ENCODE measurements at places on chromosomes 3 and 15.

GRCh38 chr15:50452927-50453326 lies 28.7 kb downstream of the USP8 start:
- no peak for DNase-seq

DNA sequence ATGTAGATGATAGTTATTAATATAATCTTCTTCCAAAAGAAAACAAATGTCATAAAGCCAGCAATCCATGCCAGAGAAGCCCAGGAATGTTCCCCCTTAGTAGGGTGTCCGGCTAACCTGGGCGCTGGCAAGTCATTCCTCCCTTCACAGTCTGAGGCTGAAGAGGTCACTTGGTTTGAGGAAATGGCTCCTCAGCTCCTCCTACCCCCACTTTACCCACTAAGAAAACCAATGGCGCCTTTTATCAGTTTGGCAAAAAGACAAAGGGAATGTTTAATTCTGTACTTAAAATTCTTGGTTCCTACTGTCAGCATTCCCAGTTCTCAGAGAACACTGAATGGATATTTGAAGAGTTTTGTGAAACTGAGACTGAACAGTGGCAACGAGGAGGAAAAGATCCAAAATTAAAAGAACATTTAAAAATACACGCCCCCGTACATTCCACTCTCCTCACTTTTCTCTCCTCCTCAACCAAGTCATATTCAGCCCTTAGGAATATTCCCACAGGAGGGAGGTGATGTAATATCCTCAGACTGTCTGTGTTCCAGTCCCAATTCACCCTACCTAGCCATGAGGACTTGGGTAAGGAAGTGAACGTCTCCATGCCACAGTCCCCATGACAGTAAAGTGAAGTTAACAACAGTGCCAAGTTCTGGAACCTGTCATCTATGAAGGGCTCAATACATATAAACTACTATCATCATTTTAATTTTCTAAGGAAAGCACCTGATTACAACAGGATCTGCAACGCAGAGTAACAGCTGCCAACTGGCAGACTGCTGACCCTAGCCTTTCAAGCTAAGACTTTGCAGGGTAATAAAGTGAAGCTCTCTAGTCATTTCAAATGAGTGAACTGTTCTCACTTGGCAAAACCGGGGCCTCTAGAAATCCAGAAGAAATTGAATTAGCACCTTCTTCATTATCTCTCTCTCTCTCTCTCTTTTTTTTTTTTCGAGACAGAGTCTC lies 234.5 kb upstream of the ICE2 start:
- no peak for DNase-seq

- no peak for DNase-seq
These were observed 107.8 kb upstream of the HACD2 start for GRCh38 chr3:123692671-123693070.

DNA sequence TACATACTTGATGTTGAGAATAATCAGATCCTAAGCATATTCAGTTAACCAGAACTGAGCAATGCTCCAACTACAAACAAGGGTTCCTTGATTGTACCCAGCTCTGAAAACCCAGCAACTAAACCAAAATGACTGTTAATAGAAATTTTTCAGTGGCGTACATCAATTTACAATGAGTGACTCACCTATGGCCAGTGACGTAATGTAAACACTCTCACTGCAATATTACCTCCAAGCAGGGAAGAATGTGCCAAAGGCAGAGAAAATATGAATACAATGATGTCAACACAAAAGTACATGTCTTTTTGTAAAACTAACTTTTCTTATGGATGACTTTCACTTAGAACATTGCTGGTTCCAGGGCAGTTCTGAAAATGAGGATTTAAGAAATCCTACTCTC lies 611.3 kb downstream of the EDEM1 start:
- DNase-seq: no peak

DNA sequence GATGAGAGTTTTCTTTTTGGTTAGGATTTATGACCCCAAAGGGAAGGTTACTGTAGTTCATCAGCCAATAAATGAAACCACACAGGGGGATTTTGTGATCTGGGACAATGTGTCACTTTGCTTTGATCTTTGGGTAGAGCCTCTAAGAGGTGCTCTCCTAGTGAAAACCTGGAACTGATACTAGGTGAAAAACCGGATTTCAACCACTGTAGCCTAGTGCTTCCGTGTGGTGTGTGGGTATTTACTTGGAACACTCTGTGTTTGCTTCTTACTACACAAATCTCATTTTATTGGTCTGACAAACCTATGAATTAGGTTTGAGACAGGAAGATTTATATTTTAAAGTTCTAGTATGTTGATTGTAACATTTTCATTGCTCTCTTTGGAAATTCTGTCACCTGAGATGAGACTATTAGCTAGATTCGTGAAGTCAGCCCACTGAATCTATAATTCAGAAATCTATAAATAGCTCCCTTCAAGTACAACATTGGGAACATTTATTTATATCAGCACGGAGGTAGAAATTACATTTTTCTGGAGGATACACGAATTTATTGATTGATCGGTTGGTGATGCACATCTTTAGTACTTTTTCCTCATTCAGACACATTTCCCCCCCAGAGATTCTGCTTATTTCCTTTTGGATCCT lies 119.8 kb downstream of the AKAP13 start:
- DNase-seq: no peak

DNA sequence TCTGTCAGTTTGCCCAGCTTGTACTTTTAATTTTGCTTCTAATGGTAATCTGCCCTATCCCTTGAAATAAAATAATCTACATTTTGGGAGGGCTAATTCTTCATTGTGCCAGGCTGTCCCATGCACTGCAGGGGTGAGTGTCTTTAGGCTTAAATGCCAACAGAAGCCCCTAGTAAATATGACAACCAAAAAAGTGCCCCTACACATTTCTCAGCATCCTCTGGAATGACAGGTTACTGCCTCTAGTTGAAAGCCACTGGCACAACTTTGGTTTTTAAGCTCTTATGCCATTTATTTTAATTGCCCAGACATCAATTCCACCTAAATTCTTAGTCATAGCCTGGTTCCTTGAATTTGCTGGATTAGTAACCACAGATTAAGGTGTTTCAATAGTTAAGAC lies 3.4 kb downstream of the EPM2AIP1 start:
- DNase-seq: no peak

GRCh38 chr15:26165546-26165945 lies 302.4 kb upstream of the ATP10A start:
- no peak for DNase-seq

- no peak for DNase-seq
These were observed 569.0 kb upstream of the MCTP2 start for GRCh38 chr15:93662162-93662885.

DNA sequence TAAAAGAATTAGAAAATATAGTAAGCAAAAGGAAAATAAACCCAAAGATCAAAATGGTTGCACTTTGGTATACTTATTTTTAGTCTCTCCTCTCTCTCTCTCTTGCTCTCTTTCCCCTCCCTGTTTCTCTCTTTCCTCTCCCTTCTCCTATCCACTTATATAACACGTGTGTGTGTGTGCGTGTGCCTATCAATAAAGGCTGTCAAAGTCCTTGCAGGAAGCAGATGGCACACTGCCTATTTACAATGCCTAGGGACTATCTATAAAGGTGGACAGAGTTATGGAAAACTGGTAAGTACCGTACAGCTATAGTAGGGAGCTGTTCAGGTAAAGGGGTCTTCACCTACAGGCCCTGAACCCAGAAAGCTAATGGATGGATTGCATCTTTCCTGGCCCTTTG lies 161.6 kb downstream of the SQOR start:
- no peak for DNase-seq

GRCh38 chr3:52055537-52056351 lies 627 bp downstream of the DUSP7 start:
- DNase-seq: peak; percentile 52

DNA sequence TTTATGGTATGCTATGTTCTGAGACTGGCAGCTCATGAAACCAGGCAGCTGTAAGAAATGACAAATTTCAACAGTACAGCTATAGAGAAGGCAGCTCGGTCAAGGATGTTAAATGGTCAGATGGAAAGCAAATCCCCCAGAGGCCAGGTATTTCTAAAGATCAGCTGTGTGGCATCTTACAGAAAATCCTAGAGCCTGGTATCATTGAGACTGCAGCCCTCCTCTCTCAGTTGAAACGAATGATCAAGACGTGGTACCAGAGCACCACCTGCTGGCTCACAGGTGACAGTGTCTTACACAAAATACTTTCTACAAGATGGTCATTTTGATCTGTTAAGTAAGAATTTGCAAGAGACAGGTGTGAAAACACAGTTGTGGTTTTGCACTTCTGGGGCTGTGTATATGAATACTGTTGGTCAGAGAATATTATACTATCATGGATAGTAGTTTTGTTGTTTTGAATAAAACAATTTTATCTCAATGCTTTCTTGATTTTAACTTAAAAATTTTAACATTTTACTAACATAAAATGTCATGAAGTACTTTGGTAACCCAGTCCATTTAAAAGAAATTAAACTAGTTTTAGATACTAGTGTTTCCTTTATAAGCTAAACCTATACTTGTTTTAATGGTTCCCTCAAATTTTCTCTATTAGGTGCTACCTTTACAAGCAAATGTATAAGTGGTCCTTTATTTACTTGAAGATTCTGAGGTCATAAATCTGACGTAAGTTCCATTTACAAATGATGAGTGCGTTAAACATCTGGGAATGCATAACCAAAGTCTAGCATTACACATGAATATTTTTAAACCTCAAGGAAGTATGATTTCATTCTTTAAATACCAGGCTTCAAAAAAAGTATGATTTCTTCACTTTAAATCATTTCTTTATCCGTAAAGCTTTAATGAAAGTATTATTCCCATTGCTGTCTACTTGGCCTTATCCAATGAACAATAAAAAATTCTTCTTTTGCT lies 121.8 kb downstream of the PDZRN3 start:
- peak; percentile 75 for DNase-seq

GRCh38 chr3:67608034-67608433 lies 46.4 kb downstream of the SUCLG2 start:
- no peak for DNase-seq
